ENCODE measurements at places on chromosomes 7 and 10.

- DNase-seq = no peak
These were observed 18.7 kb upstream of the ATP6V0A4 start for GRCh38 chr7:138816650-138817049.

GRCh38 chr7:101586078-101586905 is 42.8 kb downstream of the MYL10 start:
- no peak for DNase-seq

DNA sequence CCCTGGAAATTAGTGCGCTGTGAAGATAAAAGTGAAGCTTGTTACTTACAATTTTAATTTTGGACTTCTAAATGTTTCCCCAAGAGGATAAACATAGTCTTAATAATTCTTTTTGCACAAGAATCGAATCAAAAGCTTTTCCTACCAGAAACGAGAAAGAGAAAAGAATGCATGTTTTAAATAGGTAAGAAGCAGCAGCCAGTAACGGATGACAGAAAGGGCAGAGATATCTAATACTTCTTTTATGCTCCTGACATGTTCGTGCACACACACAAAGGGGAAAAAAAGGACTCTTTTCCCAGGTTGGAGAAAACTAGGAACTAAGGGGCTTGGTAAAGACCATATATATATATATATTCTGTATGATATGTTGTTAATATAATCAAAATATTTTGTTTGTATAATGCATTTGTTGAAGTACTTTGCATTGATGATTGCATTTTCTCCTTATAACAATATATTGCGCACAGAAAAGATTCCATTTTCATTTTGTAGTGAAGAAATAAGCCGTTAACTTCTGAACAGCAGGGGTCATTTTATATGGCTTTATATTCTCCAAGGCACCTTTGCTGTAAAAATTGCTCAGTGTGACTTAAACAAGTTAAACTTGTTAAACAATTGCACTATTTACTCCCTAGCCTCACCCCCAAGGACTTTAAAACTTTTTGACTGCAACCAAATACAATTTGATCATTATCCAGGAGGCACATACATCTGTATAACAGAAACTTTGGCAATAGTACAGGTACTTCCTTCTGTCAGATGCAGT is 2.2 kb downstream of the PRKAR2B start:
- no peak for DNase-seq

GRCh38 chr7:128920913-128921582 is 10.5 kb upstream of the KCP start:
- no peak for DNase-seq

DNA sequence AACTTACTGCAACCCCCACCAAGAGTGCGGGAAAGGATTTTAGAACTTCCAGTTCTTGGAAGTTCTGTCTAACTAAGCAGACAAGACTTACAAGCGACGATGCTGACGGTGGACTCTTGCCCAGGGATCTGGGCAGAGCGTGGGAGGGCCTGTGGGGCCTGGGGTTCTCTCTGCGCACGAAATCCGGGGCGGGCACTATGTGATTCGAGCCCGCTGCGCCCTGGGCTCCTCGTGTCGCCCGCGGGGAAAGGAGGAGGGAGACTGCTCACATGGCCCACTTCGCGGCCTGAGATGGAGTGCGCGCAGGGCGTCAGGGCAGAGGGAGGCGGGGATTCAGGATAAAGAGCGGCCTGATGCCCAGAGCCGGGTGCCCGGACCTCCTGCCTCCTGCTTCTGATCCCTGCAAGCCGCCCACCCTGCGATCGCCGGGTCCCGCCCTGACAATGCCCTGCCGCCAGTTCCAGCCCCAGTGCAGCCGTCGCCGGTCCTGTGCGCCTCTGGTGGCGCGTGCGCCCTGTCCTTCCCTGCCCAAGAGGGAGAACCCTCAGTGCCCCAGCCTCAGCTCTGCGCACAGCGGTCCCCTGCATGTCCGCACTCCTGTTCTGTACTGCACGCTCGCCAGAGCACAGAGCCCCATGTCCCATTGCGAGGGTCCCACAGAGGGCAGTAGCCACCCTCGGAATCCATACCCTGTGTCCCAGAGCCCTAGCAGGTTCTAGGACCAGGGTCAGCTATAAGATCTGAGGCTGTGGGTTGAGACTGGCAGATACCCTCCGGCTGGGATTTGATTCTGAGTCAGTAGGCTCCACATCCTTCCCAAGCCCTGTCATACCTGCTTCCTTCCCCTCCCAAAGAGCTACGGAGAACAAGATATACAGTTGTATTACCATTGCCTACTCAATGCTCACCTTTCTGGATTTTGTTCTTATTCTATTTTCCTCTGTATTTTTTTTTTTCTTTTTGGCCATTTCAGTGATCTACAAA is 99.4 kb upstream of the TMEM106B start:
- DNase-seq = peak; percentile 70

DNA sequence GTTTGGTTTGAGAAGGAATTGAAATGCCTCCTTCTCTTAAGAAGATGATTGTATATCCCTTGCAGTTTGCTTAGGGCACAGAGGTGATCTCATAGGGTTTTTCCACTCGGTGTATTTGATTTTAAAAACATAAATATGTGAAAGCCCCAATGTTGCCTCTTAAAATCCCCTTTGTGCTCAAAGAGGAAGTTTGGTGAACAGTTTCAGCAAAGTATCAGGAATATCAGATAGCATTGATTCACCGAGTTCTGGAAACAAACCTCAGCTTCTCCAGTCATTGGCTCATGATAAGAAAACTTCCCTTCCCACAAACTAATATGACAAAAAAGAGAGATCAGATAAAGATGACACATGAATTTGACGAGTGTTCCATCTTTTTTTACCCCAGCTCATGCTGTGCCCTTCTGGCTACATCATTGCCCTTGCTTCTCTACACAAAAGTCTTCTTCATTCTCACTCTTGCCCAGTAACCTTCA is 20.1 kb upstream of the SMNDC1 start:
- no peak for DNase-seq
